ENCODE measurements at places on chromosomes 6 and 20.
A peak's percentile ranks its signal among the peaks of the same experiment; 100 is the strongest.

DNA sequence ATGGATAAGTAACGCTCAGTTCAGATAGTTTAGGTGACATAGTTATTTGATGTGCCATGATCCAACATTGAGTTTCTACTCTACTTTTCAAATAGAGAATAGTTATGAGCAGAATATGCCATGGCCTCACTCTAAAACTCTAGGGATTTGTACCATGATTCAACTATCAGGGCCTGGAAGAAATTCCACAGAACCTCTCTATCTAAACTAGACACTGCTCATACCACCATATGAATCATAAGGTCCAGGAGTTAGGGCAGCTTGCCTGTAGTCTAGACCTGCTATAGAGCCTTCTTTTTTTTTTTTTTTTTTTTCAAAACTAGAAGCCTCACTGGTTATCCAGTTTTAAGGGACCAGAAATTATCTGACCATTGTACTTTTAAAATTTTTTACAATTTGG is 571.8 kb upstream of the IMPG1 start:
- no peak for DNase-seq

- DNase-seq, result peak; percentile 56
Measured at GRCh38 chr20:38178065-38178491, 13.0 kb upstream of the TGM2 start.

DNA sequence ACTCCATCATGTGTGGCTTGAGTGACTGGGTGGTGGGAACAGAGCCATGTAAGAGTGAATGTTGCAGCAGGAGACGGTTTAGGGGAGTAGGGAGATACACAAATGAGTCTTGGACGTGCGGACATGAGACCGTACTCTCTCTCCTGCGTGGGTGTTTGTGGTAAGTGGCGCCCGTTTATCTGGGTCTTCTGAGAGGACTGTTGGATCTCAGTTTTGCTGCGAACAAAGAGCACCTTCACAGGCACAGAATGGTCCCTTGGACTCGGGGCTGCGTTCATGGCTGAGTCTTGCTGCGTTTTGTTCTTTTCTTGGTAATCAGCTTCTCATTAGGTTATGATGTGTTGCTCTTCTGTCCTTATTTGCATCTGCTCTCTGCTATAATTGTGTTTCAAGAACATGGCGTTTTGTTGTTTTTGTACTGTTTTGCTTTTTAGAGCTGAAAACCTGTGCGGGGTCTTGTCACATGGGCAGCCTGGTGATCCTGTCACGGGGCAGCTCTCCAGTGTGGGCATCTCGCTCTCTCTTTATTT is 28.5 kb downstream of the STK35 start:
- peak; percentile 69 for DNase-seq

GRCh38 chr6:43801495-43802181 is 31.6 kb downstream of the VEGFA start:
- no peak for DNase-seq

DNA sequence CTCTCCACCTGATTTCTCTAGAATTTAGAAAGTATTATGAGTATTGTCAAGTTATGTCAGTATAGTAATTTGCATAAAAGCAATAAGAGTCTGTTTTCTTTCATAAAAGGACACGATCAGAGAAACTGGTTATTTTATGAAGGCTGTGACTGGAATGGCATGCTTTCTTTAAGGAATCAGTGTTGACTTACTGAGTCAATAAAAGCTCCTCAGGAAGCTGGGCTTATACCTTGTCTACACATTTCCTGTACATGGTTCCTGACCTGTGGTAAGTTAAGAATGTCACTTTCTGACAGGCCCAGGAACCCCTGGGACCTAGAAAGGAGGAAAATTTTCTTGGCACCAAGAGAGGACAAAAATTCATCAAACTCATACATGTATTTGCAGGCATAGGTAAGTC is 1224.0 kb upstream of the ADGRB3 start:
- DNase-seq, result no peak

DNA sequence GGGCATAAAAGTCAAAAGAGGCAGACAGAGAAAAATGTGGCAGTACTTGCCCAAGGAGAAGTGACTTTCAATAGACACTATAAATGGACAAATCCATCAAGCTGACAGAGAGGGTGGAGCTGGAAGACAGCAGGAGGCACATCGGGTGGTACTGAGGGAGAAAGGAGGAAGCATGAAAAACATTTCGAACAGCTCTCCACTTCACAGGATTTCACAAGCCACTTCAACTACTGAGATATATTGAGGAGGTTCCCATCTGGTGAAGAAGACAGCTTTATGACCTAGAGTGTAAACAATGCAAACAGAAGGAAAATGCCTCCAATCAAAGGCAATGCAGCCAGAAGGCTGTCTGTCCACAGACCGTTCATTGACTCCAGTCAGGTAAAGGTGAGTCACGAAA is 259.4 kb upstream of the ECI2 start:
- no peak for DNase-seq

GRCh38 chr20:37759052-37759553 is 65.3 kb downstream of the CTNNBL1 start:
- DNase-seq, result no peak

- no peak for DNase-seq
Measured at GRCh38 chr20:51439160-51439689, 103.3 kb downstream of the NFATC2 start.
